ENCODE measurements at places on chromosomes 11 and 22.

DNA sequence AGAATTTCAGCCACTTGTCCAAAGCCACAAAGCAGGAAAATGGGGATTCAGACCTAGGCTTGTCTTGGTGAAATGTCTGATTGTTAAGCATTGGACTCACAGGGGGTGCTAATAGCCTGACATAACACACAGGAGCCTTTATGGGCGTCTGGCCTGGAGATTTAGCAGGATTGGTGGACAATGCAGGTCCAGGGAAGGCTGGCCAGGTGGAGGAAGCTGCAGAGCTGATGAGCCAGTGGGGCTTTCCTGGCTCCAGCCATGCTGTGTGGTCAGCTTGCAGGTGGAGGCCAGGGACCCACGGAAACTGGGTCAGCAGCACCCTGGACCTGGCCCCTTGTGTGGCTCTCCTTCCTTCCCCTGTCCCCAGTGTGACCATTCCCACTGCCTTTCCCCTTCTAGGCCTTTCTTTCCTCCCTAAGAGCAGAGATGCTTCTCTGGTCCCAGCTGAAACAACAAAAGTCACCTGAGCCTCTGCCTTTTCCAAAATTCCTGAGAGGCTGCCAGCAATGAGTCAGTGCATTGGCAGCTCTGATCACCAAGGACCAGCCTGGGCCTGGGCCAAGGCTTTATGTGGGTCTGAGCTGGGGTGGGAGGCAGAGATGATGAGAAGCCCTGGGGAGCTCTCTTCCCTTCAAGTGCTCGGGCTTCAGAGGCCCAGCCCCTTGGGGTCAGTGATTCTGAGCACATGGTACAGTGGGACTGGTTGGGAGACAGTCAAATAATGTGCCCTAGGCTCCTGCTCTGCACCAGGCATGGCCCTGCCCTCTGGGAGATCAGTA is 85.2 kb downstream of the CCDC81 start:
- DNase-seq, result peak; percentile 84

GRCh38 chr11:9855579-9856287 is 191.9 kb downstream of the SWAP70 start:
- DNase-seq, result peak; percentile 59

GRCh38 chr22:29184849-29185490 is 20.7 kb upstream of the EMID1 start:
- no peak for DNase-seq

DNA sequence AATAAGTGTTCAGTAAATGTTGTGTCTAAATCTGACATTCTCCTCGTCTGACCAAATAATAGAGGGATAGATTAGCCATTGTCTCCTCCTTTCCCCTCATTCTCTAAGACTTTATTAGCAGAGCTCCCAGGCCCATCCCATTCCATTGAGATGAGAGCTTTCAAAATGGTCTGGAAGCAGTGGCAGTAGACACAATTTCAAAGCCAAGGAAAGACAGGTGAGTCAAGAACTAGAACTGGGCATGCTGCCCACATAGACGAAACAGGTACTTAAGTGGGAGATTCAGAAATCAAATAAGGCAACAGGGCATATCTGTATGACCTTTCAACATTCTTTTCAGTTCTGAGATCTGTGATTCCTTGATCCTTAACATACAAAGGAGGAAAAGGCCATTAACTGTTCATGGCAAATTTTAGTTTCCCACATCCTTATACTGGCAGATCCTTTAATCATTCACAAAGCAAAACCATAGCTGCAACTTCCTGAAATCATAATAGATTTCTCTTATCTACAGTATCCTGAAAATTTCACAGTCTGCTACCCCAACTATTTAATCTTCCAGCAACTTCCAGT is 96.6 kb upstream of the KCNA4 start:
- no peak for DNase-seq

GRCh38 chr22:28375761-28376534 is 303.7 kb downstream of the TTC28 start:
- DNase-seq, result peak; percentile 45

- peak; percentile 20 for DNase-seq
Measured at GRCh38 chr11:73464347-73464746, 88.1 kb downstream of the RELT start.

DNA sequence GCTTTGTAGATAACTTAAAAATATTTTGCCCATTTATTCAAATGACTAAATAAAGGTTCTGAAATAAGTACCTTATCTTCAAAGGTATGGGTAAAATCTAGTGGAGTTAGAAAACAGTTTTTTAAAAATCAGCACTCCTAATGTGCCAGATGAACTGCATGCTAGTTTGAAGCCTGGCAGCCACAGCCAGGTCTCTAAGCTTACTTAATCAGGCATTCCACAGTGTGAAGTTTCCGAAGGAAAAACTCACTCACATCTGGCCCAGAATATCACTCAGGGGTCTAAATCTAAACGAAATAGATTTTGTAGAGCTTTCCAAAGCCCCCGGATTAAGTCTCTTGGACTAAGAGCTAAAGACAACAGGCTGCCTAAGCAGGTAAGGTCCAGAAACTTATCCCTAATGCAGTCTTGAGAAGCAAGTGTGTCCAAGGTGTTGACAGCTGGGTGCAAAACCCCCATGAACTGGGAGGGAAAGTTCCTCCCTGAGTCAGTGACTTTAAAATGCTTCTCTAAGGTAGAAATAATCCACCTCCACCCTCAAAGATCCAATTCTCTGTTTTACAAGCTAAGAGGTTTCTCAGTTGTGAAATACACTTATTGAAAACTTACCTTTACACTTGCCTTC is 157.6 kb downstream of the FCHSD2 start:
- DNase-seq, result no peak

GRCh38 chr11:117410861-117411710 is 83.4 kb downstream of the CEP164 start:
- no peak for DNase-seq

DNA sequence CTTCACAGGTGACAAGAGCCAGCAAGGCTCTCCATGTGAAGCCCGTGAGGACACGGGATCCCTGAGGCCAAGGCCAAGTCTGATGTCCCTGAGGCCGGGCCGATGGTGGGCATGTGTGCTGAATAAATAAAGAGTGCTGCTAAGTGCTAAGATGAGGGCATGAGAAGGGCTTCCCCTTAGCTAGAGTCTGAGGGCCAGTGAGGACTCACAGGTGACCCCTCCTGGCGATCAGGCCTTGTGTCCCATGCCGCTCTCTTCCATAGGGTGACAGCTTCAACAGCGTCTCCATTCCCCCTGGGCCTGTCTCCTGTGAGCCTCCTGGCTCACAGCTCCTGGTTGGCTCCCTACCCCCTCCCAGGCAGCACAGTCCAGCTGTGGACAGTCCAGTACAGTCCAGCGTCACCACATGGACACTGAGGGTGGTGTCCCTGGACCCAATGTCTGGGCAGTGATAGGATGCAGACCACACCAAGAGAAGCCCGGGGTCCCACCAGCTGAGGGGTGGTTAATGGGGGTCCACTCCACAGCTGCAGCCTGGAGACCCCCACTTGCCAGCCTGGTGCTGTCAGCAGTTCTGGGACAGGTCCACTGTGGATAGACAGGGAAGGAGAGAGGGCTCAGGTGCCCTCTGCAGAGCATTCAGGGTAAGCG is 1033.2 kb downstream of the TBC1D22A start:
- no peak for DNase-seq

GRCh38 chr11:12193515-12194336 is 83.3 kb downstream of the MICAL2 start:
- DNase-seq, result no peak

- no peak for DNase-seq
Measured at GRCh38 chr11:80841675-80842074, 1400.8 kb upstream of the TENM4 start.

All from GM03348 (cell line).